Melanocyte of skin (primary cell): ENCODE measurements at places on chromosomes 3 and 15. TPM values are rescaled to one million over a fixed set of nuclear protein-coding genes. Genes with fewer than 3 reads are reported as not detected.

The DPPA4 gene
- total RNA-seq = not detected in 2 replicates

The PIAS1 gene
- total RNA-seq = 32.3 and 52.7 TPM in 2 replicates

The KBTBD13 gene
- not detected in 2 replicates for total RNA-seq

The HIGD1A gene
- 116 and 145 TPM in 2 replicates for total RNA-seq

The STARD9 gene
- total RNA-seq = 6.0 and 9.4 TPM in 2 replicates

The MUC20 gene
- total RNA-seq = under 0.01 and 0.73 TPM in 2 replicates

The GRM7 gene
- total RNA-seq = not detected in 2 replicates

The CD200R1 gene
- total RNA-seq = 0.36 TPM in 1 of 2 replicates, not detected in the other

The TRPC1 gene
- 11.7 and 24.0 TPM in 2 replicates for total RNA-seq

The CHRNA5 gene
- 7.6 and 12.7 TPM in 2 replicates for total RNA-seq

The SCN5A gene
- total RNA-seq = 0.31 TPM in 1 of 2 replicates, not detected in the other

The GMNC gene
- not detected in 2 replicates for total RNA-seq

The PIF1 gene
- total RNA-seq = 11.7 and 15.0 TPM in 2 replicates

The KLHL40 gene
- not detected in 2 replicates for total RNA-seq

The AHSG gene
- not detected in 2 replicates for total RNA-seq

The CCR1 gene
- total RNA-seq = 1.5 TPM in 1 of 2 replicates, not detected in the other

The HSPBAP1 gene
- 9.3 and 14.7 TPM in 2 replicates for total RNA-seq

The RARB gene
- total RNA-seq = 1.8 and 5.5 TPM in 2 replicates

The BFSP2 gene
- 0.36 and 0.69 TPM in 2 replicates for total RNA-seq

The FOXL2 gene
- under 0.01 TPM in 2 replicates for total RNA-seq

The CYP8B1 gene
- not detected in 2 replicates for total RNA-seq

The CRABP1 gene
- total RNA-seq = not detected in 2 replicates

The RASGRP1 gene
- total RNA-seq = 0.69 TPM in 1 of 2 replicates, not detected in the other

The CEP19 gene
- 4.7 and 5.9 TPM in 2 replicates for total RNA-seq
